ENCODE measurements at places on chromosomes 16 and 17.

- DNase-seq = no peak
These were observed 672.4 kb downstream of the CDH11 start for GRCh38 chr16:64449506-64449905.

GRCh38 chr17:20094777-20095176 is 85.6 kb downstream of the SPECC1 start:
- no peak for DNase-seq

- DNase-seq = no peak
These were observed 147.2 kb downstream of the ASIC2 start for GRCh38 chr17:33145941-33146340.

- peak; percentile 55 for DNase-seq
These were observed 30.7 kb upstream of the MED9 start for GRCh38 chr17:17445925-17446665.

DNA sequence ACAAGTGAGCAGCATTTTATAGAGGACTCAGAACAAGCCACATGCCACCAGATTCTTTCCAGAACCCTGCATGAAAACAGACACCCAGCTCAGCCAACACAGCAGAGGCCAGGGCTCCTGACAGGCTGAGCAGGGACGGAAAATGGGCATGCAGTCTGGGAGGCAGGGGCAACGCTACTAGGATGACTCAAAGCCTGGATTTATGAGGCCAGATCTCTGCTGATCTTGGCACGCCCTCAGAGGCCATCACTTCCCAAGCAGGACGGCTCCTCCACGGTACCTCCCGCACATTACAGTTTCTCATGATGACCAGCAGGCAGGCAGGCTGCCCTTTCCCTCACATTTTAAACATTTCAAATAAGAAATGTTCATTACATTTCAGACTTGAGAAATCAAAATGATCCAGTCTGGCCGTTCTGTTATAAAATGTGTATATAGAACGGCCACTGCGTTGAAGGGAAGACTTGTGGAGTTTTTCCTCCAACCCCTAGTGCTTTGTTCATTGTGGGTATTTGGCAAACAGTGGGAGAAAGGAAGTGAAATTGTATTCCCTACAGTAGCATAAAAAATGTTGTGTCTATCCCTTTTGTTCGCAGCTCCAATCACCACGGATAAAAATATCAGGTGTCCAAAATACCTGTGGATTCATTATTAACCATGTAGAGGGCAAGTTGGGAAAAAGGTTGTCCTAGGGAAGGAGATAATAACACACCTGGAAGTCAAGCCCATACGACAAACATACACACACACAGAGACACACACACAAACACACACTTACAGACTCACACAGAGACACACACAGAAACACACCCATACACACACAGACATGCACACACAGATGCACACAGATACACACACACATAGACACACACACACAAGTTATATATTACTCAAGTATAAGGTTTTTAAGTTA is 64.8 kb upstream of the ADAMTS18 start:
- peak; percentile 67 for DNase-seq

DNA sequence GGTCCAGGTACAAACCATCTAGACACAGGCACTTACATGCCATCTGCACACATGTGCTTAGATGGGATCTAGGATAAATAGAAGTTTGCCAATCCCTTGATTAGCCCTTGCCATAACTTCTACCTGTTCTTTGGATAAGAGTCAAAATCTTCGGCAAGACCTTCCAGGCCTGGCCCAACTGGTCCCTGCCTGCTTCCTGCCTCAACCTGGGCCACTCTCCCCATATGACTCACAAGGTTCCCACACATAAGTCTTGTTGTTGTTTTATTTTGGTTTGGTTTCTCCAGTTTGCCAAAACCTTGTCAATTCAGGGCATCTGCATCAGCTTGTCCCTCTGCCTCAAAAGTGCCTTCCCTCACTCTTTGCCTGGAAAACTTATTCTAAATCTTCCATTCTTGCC is 95.3 kb upstream of the XYLT1 start:
- no peak for DNase-seq

DNA sequence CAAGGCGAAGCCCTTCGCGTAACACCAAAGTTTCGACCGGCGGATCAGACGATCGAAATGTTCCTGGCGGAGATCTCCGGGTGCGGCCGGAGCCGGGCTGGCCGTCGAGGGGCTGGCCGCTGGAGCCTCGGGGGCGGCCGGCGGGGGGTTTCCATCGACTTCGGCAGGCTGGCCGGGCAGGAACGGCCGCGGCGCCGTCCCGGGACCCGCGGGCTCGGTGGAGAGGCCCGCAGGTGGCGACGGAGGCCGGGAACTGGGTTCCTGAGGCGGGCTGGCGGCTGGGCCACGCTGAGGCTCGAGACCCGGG is 1.1 kb downstream of the EPOP start:
- peak; percentile 48 for DNase-seq

GRCh38 chr17:63358111-63358839 is 87.8 kb downstream of the CYB561 start:
- DNase-seq = no peak

- no peak for DNase-seq
These were observed 774.5 kb upstream of the RBFOX1 start for GRCh38 chr16:6558126-6558525.

DNA sequence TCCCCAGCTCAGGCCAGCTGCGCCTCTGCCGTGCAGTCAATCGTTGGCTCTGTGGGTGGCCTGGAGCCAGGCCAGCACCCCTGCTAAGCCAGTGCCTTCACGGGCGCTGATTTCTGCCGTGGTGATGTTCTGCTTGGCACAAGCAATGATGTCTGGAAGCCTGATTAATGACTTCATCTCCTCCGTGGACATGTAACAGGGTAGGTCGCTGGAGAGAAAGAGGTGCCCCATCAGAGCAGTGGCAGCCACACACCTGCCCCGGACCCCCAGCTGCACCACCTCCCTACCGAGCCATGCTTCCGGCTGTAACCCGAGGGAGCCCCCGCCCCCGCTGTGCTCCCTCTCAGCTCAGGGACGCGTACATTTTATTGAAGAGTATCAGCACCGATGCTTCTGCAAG is 1.9 kb downstream of the ARL16 start:
- DNase-seq = no peak

DNA sequence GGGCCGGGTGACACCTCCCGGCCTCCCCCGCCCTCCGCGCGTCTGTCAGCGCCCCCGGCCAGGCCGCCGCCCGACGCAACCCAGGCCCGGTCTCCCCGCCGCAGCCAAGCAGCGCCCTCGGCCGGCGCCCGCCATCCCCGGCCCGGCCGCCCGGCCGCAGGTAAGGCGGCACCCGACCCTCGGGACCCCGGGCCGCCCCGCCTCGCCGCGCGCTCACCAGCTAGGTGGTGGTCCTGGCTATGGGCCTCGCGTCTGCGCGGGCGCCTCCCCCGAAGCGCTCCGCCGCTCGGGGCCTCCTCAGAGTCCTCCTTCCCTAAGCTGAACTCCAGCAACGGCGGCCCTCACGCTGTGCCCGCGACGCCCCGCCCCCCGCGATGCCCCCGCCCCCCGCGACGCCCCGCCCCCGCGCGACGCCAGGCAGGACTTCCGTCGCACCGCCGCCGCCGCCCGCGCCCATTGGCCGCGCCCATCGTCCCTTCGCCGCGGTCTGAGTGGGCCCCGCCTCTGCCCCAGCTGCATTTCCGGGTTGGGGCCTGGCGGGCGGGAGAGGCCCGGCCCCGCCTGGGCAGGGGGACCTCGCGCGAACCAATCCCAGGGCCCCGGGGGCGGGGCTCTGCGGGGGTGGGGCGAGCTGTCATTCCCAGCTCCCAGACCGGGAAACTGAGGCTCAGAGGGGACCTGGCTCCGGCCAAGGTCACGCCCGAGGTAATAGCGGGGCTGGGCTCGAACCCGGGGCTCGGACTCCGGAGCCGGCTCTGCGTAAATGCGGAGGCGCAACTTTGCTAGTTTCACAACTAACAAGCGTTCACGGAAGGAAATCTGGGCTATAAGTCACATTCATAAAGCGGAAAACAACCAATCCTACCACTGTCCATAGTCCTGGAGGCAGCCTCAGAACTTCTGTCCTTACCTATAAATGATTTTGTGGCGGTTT is 9.0 kb upstream of the KCTD5 start:
- DNase-seq = peak; percentile 98

All from femur (tissue), 1 donor.